Dermis blood vessel endothelial cell (primary cell): ENCODE measurements at places on chromosomes 12 and 14. TPM values are rescaled to one million over a fixed set of nuclear protein-coding genes. Genes with fewer than 3 reads are reported as not detected.
A peak's percentile ranks its signal among the peaks of the same experiment; 100 is the strongest.

DNA sequence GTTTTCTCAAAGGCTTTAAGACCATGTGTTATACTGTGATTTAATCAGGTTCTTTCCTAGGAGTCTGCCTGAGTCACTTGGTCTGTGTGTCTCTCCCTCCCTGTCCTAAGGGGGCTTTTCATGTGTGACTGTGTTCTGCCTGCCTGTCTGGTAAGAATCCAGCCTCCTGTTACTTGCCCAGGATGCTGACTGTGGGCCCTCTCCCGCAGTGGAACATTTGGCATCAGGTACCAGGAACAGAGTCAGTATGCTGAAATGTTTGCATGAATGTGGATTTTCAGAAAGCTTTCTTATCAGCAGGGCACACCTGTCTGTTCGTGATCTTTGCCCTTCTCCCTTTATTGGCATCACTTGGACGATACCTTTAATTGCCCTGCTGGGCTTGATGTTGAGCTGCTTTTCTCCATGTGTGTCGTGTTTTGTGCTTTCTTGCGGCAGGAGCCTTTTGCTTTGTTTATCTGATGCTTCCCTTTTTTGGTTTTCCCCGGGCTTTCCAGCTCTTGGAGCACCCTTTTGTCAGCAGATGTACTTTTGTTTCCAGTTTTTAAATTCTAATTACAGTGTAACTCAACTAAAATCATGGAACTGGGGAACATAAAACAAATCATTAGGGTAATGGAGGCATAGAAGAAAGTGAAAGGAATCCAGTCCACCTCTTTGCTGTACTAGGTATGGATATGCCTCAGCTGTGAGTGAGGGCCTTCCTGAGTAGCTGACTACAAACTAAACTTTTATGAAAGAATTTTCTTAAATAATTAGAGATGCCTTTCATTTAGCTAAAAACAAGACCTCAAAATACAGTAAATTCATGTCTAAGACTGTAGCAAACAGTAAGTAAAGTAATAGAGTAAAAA is 72.5 kb downstream of the TRAF3 start:
- peak; percentile 71 for DNase-seq

DNA sequence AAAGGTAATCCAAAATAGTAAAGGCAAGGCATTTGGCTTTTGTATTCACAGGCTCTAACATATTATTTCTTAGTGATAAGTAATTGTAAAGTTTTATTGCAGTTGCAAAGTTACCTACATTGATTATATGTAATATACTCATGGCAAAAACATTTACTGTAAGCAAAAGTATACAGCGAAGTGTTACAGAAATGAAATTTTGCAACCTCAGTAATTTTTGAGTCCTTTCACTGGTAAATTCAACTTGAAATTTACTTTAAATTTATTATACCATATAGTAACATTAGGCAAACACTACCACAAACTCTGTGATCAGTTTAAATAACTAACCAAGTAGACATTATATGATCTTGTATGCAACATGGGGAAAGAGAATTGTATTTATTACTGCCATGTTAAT is 89.0 kb downstream of the CDK17 start:
- DNase-seq = no peak

- DNase-seq = no peak
These were observed 209.4 kb upstream of the CRY1 start for GRCh38 chr12:107302649-107303341.

- DNase-seq = no peak
These were observed 7.2 kb upstream of the CCDC197 start for GRCh38 chr14:93989939-93990338.

DNA sequence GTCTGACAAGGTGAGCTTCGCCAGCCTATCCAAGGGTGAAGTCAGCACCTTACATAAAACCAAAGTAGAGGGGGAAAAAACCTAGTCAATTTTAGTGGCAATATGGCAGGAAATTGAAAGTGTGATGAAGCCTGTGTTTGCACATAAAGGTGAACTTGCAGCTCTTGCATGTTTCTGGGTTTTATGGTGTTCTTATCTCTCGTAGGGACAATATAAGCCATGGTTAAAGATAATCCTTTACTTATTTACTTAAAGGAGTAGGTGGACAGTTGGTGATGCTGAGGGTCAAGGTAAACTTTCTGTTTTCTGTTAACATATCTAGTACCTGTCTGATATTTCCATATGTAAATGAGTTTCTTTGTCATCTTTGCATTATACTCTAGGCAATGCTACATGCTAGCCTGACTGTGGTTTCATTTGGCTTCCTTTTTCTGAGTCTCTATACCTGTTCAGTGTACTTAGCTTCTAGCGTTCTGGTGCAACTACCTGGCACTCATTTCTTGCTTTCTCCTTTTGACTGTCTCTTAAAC is 32.8 kb downstream of the CCDC91 start:
- DNase-seq = no peak

DNA sequence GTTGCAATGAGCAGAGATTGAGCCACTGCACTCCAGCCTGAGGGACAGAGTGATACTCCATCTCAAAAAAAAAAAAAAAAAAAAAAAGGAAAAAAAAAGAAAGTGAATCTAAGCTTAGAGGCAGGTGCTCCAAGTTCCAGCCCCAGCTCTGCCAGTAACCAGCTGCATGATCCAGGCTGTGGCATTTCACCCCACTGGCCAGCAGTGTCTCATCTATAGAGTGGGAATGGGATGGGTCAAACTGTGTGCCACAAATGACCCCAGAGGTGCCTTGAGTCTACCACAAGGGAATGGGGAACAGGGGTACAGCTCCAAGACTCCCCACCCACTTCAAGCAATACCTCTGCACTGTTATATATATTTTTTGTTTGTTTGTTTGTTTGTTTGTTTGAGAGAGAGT is 5.0 kb downstream of the PLEKHD1 start:
- no peak for DNase-seq

GRCh38 chr12:41737423-41737822 is 407.3 kb downstream of the GXYLT1 start:
- no peak for DNase-seq

- DNase-seq = no peak
These were observed 3.9 kb downstream of the CD163 start for GRCh38 chr12:7499636-7500035.

DNA sequence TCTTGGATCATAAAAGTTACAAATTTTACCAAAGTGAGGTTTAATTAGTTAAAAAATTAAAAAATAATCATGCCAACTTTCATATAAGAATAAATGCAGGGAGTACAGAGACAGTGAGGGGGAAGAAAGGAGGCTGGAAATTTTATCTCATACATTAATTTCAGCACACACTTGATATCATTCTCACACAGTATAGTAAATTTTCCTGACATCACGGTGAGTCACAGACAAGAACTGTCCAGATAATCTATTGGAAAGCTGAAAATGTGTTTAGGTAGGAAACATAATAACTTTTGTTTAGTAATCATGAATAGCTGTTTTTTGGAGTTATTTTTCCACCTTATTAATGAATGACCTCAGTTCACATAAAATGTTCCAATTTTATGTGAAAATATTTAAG is 1204.8 kb downstream of the GALC start:
- no peak for DNase-seq

CLEC6A gene
- not detected in 2 replicates for total RNA-seq

TC2N gene
- total RNA-seq = 16.8 and 24.2 TPM in 2 replicates

CDKL1 gene
- 15.0 and 43.6 TPM in 2 replicates for total RNA-seq

PCBP2 gene
- 417 and 525 TPM in 2 replicates for total RNA-seq

NTS gene
- total RNA-seq = 6.1 and 18.3 TPM in 2 replicates

VSIG10 gene
- 63.5 and 66.5 TPM in 2 replicates for total RNA-seq

NAV3 gene
- total RNA-seq = 5.4 and 6.0 TPM in 2 replicates
